ENCODE measurements at places on chromosomes 2 and 18. TPM values are rescaled to one million over a fixed set of nuclear protein-coding genes. Genes with fewer than 3 reads are reported as not detected.

The CLEC4F gene
- total RNA-seq, result not detected

The KIAA2012 gene
- total RNA-seq, result not detected

The LINC00305 gene
- total RNA-seq, result not detected

The TMEM247 gene
- not detected for total RNA-seq

The FBXO48 gene
- 0.91 TPM for total RNA-seq

The UGT1A9 gene
- not detected for total RNA-seq

The NPAS2 gene
- 20.4 TPM for total RNA-seq

The GPR35 gene
- total RNA-seq, result 4.2 TPM

The SERPINB10 gene
- total RNA-seq, result not detected

GRCh38 chr2:102072741-102073140 is 69.8 kb upstream of the IL1R1 start:
- no peaks in the 10 kb centered on the region for H3K4me1 ChIP-seq
- no peaks in the 10 kb centered on the region for H3K27me3 ChIP-seq

DNA sequence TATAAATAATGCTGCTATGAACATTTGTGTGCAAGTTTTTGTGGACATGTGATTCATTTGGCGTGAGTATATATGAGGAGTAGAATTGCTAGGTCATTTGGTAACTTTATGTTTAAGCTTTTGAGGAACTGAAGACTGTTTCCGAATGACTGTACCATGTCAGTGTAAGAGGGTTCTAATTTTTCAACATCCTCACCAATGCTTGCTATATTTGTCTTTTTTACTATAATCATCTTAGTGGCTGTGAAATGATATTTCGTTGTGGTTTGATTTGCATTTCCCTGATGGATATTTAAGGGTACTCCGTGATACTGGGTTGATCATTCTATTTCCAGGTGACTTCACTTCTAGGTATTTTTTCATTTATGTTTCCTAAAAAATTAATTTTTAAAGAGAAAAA is 241.1 kb downstream of the BCL2 start:
- H3K36me3 ChIP-seq, result no peaks in the 10 kb centered on the region
- peaks cover 8% of the 10 kb centered on the region for H3K4me1 ChIP-seq
- no peaks in the 10 kb centered on the region for H3K27me3 ChIP-seq
- no peak overlapping the region for H3K27ac ChIP-seq

DNA sequence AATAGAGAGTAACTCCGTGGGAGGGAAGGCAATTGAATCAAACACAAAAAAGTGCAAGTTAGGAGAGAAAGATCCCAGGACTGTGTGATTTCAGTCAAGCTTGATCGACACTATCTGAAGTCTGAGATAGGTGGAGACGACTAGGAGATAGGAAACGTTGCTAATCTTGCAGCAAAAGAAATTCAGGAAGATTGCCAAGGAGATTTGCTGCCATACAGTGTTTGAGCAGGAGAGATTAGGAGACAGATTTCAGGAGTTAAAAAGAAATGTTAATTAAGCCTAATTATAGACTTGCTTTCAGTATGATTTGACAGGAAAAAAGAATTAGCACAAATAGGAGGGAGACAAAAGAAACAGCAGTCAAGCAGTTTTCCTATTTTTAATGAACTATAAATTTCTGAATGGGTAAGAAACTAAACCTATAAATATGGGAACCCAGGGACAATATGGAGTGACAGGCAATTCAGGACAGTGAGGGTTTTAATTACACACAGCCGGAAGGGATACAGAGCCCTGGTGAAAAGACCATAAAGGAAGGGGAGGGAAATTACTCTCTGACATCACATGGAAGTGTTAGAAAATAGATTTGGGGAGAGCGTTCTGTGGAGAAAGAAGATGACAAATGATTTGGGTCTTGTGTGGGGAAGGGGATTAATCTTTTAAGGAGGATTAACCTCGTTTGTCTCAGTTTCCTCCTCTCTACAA is 72.6 kb downstream of the SUCLG1 start:
- no peaks in the 10 kb centered on the region for H3K4me1 ChIP-seq
- H3K27me3 ChIP-seq, result no peaks in the 10 kb centered on the region
- no peak for DNase-seq
- H3K27ac ChIP-seq, result no peak overlapping the region
- H3K36me3 ChIP-seq, result no peaks in the 10 kb centered on the region
- H3K4me3 ChIP-seq, result no peak overlapping the region

DNA sequence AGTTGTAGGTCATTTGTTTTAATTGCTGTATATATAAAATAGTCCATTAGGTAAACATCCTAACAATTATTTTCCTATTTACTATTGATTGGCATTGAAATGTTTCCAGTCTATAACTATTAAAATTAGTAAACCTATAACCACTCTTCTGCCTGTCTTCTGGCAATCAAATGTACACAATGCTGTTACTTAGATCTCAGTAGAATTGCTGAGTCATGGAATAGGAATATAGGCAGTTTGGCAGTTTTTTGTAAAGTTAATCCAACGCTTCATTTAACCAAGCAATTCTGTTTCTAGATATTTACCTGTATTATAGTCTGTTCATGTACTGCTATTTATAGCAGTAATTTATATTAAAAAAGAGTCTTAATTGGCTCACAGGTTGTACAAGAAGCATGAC is 518.1 kb downstream of the DCDC2C start:
- no peak overlapping the region for H3K4me3 ChIP-seq
- H3K36me3 ChIP-seq, result no peaks in the 10 kb centered on the region
- DNase-seq, result no peak
- no peaks in the 10 kb centered on the region for H3K4me1 ChIP-seq
- H3K27me3 ChIP-seq, result no peaks in the 10 kb centered on the region
- H3K27ac ChIP-seq, result no peak overlapping the region

- no peaks in the 10 kb centered on the region for H3K27me3 ChIP-seq
- H3K4me1 ChIP-seq, result peaks cover 9% of the 10 kb centered on the region
- H3K36me3 ChIP-seq, result no peaks in the 10 kb centered on the region
- no peak overlapping the region for H3K27ac ChIP-seq
- no peak for DNase-seq
Measured at GRCh38 chr2:191303140-191304005, 58.2 kb downstream of the MYO1B start.

GRCh38 chr2:178119179-178119922 is 7.1 kb downstream of the RBM45 start:
- H3K4me3 ChIP-seq, result no peak overlapping the region
- peaks cover 4% of the 10 kb centered on the region for H3K36me3 ChIP-seq
- no peaks in the 10 kb centered on the region for H3K27me3 ChIP-seq
- no peak for DNase-seq

GRCh38 chr2:184270660-184271059 is 327.7 kb upstream of the ZNF804A start:
- H3K36me3 ChIP-seq, result no peaks in the 10 kb centered on the region
- no peaks in the 10 kb centered on the region for H3K27me3 ChIP-seq
- no peak for DNase-seq
- no peak overlapping the region for H3K4me3 ChIP-seq
- H3K4me1 ChIP-seq, result no peaks in the 10 kb centered on the region
- H3K27ac ChIP-seq, result no peak overlapping the region

DNA sequence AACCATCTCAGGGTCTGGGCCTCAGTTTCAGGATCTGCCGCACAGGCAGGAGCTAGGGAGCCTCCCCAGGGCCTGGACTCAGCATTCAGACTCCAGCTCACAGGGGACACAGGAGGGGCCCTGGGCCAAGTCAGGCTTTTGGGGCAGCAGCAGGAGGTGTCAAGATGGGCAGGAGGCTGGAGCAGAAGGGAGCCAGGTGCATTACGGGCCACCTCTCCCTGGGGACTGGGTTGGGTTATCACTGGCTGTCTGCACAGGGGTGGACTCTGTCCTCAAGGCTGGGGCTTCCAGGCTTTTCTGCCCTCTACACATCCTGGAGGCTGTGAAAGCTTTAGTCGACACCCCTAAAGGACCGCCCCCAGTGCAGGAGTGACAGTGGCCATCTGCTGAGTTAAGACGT is 20.0 kb downstream of the AQP12A start:
- DNase-seq, result no peak
- no peak overlapping the region for H3K27ac ChIP-seq
- no peaks in the 10 kb centered on the region for H3K4me1 ChIP-seq
- H3K4me3 ChIP-seq, result no peak overlapping the region

- no peaks in the 10 kb centered on the region for H3K4me1 ChIP-seq
- DNase-seq, result no peak
- no peaks in the 10 kb centered on the region for H3K27me3 ChIP-seq
- no peak overlapping the region for H3K4me3 ChIP-seq
- H3K36me3 ChIP-seq, result no peaks in the 10 kb centered on the region
Measured at GRCh38 chr18:55577812-55578539, 10.0 kb downstream of the TCF4 start.

- no peak overlapping the region for H3K27ac ChIP-seq
- H3K36me3 ChIP-seq, result no peaks in the 10 kb centered on the region
- no peaks in the 10 kb centered on the region for H3K4me1 ChIP-seq
- H3K27me3 ChIP-seq, result no peaks in the 10 kb centered on the region
Measured at GRCh38 chr2:238784671-238785527, 63.0 kb upstream of the TWIST2 start.

GRCh38 chr2:219037783-219038499 is 3.4 kb downstream of the CFAP65 start:
- no peaks in the 10 kb centered on the region for H3K36me3 ChIP-seq
- H3K27me3 ChIP-seq, result peaks cover 33% of the 10 kb centered on the region
- H3K4me1 ChIP-seq, result no peaks in the 10 kb centered on the region
- no peak overlapping the region for H3K4me3 ChIP-seq
- DNase-seq, result no peak

- DNase-seq, result no peak
- H3K4me1 ChIP-seq, result no peaks in the 10 kb centered on the region
- H3K27me3 ChIP-seq, result peaks cover 17% of the 10 kb centered on the region
- H3K27ac ChIP-seq, result no peak overlapping the region
- no peaks in the 10 kb centered on the region for H3K36me3 ChIP-seq
Measured at GRCh38 chr18:7593218-7593819, 26.2 kb downstream of the PTPRM start.

DNA sequence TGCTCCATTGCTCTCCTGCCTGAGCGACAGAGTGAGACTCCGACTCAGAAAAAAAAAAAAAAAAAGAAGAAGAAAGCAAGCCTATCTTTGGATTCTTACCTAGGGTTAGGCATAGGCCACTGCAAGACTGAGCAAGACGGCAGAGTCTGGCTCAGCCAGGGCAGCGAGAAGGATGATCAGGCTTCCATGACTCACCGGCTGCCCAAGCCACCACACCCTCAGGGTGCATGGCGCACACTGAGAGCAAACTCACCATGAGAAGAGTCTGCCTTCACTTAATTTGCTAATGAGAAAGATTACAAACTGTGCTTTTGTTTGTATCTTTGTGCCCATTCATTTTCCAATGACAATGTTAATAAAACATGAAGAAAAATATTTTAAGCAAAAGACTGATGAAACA is 8.2 kb downstream of the FAM110C start:
- H3K4me3 ChIP-seq, result no peak overlapping the region
- H3K4me1 ChIP-seq, result peaks cover 19% of the 10 kb centered on the region

DNA sequence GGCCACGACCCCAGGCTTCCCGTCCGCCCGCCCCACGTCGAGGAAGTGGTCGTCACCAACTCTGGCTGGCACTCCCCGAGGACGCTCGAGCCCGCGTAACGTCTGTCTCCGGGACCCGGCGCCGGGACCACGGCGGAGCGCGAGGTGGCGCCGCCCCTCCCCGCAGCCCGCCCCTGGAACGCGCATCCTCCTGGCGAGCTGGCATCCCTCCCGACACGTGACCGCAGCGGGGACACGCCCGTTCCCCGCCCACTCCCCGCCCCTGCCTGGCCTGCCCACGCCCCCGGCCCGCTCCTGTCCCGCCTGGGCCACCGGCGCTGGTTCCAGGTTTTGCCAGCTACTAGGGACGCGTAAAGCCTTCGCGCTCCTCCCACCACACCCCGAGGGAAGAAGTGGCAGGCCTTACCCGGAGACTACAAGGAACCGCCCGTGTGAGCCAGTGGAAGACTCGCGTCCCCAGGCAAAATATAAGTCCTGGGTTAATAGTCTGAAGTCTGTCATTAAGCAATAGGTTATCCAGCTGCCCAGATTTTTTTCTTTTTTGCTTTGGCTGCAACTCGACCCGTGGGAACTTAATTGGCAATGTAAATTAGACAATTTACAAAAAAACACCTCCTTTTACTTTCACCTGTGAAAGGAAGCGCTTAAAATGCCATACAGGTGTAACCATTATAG is at the start of gene OSBPL1A:
Gene OSBPL1A, minus strand, starts transcription at position 131 of the 675 bp plus-strand sequence. CDS start 20,291 bp downstream, outside the sequence.
- H3K27me3 ChIP-seq, result no peaks in the 10 kb centered on the region
- DNase-seq, result peak; percentile 91
- H3K27ac ChIP-seq, result peak within 1 kb of the TSS; percentile 81
- peaks cover 47% of the 10 kb centered on the region for H3K4me1 ChIP-seq

- H3K27me3 ChIP-seq, result no peaks in the 10 kb centered on the region
- DNase-seq, result no peak
- H3K36me3 ChIP-seq, result no peaks in the 10 kb centered on the region
Measured at GRCh38 chr2:168685600-168686451, 116.6 kb upstream of the NOSTRIN start.

- H3K4me1 ChIP-seq, result peaks cover 81% of the 10 kb centered on the region
- H3K27ac ChIP-seq, result peak overlapping the region; percentile 93
- H3K27me3 ChIP-seq, result no peaks in the 10 kb centered on the region
- no peaks in the 10 kb centered on the region for H3K36me3 ChIP-seq
Measured at GRCh38 chr2:200408428-200409316, 101.2 kb downstream of the KCTD18 start.
